ENCODE measurements at places on chromosomes 3 and 15. TPM values are rescaled to one million over a fixed set of nuclear protein-coding genes. Genes with fewer than 3 reads are reported as not detected.
A peak's percentile ranks its signal among the peaks of the same experiment; 100 is the strongest.

- H3K27me3 ChIP-seq = peaks cover 66% of the 10 kb centered on the region
- peak; percentile 81 for DNase-seq
- peaks cover 2% of the 10 kb centered on the region for H3K4me1 ChIP-seq
- peak overlapping the region; percentile 78 for H3K27ac ChIP-seq
- H3K36me3 ChIP-seq = no peaks in the 10 kb centered on the region
These were observed 7.7 kb downstream of the BHLHE40 start for GRCh38 chr3:4986782-4987537.

DNA sequence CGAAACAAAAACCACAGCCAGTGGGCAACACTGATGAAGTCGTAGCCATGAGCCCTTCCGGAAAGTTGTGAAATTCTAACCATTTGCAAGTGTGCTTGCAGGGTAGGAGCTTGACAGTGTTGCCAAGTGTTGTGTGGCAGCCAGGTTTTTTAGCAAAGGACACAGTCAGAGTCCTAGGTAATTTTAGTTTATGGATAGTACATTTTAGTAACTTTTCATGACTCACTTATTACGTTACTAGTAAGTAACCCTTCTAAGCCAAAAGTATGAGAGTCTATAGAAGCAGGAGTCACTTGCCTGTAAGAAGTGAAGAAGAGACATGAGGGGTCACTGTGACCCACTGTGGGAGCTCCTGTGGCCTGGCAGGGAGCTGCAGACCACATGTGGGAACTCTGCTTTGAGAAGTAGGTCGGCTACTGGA lies 54.8 kb upstream of the ADPGK start:
- no peak overlapping the region for H3K27ac ChIP-seq
- DNase-seq = no peak
- H3K27me3 ChIP-seq = peaks cover 3% of the 10 kb centered on the region
- H3K4me3 ChIP-seq = no peak overlapping the region
- no peaks in the 10 kb centered on the region for H3K36me3 ChIP-seq

GRCh38 chr3:188407158-188407880 lies 253.4 kb downstream of the LPP start:
- H3K4me3 ChIP-seq = no peak overlapping the region
- H3K27ac ChIP-seq = no peak overlapping the region
- H3K27me3 ChIP-seq = no peaks in the 10 kb centered on the region
- no peak for DNase-seq

DNA sequence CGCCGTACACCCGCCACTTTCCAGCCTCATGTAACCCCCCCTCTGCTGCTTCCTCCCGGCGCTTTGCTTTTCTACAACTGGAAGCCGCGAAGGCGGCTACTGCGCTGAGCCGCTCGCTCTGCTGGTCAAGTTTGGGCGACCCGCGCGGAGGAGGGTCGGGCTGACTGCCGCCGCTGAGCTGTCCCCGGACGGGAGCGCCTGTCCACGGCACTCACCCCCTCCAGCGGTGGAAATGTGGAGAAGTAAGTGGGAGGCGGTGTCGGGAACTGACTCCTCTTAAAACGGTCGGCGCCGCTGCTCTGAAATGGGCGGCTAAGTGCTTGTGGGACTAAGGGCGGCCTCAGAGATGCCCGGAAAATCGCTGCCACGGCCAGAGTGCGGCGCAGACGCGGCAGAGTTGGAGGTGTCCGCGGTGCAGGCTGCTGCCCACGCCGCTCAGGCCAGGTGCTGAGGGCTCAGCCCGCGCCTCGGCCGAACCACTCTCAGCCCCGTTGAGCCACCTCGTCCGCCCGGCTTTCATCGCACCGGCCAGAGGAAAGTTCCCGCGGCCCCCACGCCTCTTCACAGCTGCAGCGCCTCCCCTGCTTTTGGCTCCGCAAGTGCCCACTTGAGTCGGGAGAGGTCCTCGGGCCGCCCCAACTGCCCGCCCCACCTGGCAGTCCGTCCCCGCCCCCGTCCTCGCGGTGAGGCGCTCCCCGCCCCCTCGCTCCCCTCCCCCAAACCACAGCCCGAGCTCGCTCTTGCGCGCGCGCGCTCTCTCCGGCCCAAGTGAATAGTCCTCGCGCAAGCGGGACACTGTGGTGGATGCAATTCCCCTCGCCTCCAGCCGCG lies at the start of gene EPHA6:
TSS of gene EPHA6 (plus strand) at position 775 of the 831 bp plus-strand sequence.
- H3K4me3 ChIP-seq = peak within 1 kb of the TSS; percentile 86
- peaks cover 6% of the 10 kb centered on the region for H3K27me3 ChIP-seq
- DNase-seq = peak; percentile 64
- H3K27ac ChIP-seq = peak within 1 kb of the TSS; percentile 85

- peaks cover 9% of the 10 kb centered on the region for H3K27me3 ChIP-seq
- H3K4me3 ChIP-seq = no peak overlapping the region
- peaks cover 6% of the 10 kb centered on the region for H3K4me1 ChIP-seq
- no peaks in the 10 kb centered on the region for H3K36me3 ChIP-seq
- H3K27ac ChIP-seq = no peak overlapping the region
These were observed 14.3 kb downstream of the IGDCC4 start for GRCh38 chr15:65408324-65409035.

DNA sequence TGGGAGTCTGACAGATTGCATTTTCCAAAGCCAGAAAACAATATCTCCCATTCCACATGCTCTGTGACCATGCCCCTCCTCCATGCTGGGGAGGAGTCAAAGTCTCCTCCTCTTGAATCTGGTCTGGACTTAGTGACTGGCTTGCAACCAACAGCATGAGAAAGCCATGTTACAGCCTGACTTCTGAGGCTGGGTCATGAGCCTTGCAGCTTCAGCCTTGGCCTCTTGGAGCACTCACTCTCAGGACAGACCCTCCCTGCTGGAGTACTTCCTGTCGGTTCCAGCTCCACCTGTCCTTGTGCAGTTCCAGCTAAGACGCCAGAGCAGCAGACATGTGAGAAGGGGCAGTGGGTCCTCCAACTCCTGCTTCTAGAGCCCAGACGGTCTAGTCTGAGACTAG lies 49.7 kb upstream of the RBSN start:
- no peaks in the 10 kb centered on the region for H3K4me1 ChIP-seq
- peaks cover 32% of the 10 kb centered on the region for H3K27me3 ChIP-seq
- DNase-seq = no peak
- no peaks in the 10 kb centered on the region for H3K36me3 ChIP-seq

- no peaks in the 10 kb centered on the region for H3K27me3 ChIP-seq
- H3K36me3 ChIP-seq = peaks cover 1% of the 10 kb centered on the region
- no peak overlapping the region for H3K27ac ChIP-seq
- DNase-seq = no peak
- no peak overlapping the region for H3K4me3 ChIP-seq
These were observed 909.2 kb downstream of the NSUN3 start for GRCh38 chr3:94972066-94972465.

- H3K36me3 ChIP-seq = no peaks in the 10 kb centered on the region
- H3K4me3 ChIP-seq = no peak overlapping the region
- DNase-seq = no peak
- no peaks in the 10 kb centered on the region for H3K27me3 ChIP-seq
These were observed 93.7 kb downstream of the ABI3BP start for GRCh38 chr3:100899440-100900091.

- no peak overlapping the region for H3K4me3 ChIP-seq
- no peaks in the 10 kb centered on the region for H3K4me1 ChIP-seq
- H3K27ac ChIP-seq = no peak overlapping the region
- no peaks in the 10 kb centered on the region for H3K36me3 ChIP-seq
- no peak for DNase-seq
These were observed 92.8 kb downstream of the GOLIM4 start for GRCh38 chr3:168002786-168003368.

DNA sequence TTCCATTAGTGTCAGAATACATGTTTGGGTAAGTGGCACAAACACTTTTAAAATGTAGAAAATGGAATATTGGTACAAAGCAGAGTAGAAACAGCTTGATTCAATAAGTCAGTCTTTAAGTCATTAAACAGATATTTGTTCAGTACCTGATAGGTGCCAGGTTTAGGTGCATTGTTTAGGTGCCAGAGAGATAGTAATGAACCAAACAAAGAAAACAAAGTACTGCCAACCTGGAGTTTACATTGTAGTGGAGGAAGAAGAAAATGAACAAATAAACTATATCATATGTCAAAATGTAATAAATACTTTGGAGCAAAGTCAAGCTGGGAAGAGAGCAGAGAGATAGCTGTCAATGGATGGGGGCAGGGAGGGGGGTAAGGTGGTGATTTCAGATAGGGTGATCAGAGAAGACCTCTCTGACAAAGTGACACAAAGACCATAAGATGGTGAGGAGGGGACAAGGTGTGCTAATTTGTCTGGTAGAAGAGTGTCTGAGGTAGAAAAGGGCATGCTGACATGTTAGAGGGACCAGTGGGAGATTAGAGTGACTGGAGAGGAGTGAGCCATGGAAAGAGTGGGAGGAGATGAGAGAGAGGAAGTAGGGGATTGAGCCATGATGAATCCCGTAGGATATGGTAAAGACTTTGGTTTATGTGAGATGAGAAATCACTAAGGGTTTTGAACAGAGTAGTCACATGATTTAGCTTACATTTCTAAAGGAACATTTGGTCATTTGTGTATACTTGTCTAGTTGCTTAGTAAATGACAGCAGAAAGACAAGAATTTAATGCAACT lies 128.2 kb downstream of the UBE2E2 start:
- H3K27me3 ChIP-seq = no peaks in the 10 kb centered on the region
- peaks cover 12% of the 10 kb centered on the region for H3K4me1 ChIP-seq
- no peak overlapping the region for H3K4me3 ChIP-seq
- no peak overlapping the region for H3K27ac ChIP-seq
- H3K36me3 ChIP-seq = no peaks in the 10 kb centered on the region
- no peak for DNase-seq

DNA sequence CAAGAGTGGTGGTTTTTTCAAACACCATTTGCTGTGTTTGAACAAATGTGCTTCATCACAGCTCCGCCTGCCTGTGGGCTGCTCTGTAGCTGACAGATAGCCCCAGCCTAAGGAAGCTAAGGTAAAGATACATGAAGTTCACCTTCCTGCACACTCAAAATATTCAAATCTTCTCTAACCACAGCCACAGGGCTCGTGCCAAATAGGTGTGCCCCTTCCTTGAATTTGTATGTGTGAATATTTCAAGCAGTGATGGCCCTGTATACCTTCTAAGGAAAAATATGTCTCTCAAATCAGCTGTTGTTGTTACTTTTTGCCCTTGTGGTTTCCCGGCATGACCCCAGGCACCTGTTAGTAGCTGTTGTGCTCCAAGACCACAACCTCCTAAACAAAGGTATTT lies 92.8 kb downstream of the CCNL1 start:
- no peak overlapping the region for H3K27ac ChIP-seq
- no peaks in the 10 kb centered on the region for H3K4me1 ChIP-seq
- H3K4me3 ChIP-seq = no peak overlapping the region
- no peak for DNase-seq
- no peaks in the 10 kb centered on the region for H3K27me3 ChIP-seq
- no peaks in the 10 kb centered on the region for H3K36me3 ChIP-seq

- H3K36me3 ChIP-seq = peaks cover 1% of the 10 kb centered on the region
- no peak overlapping the region for H3K27ac ChIP-seq
- H3K4me3 ChIP-seq = no peak overlapping the region
- peaks cover 7% of the 10 kb centered on the region for H3K4me1 ChIP-seq
- DNase-seq = no peak
- H3K27me3 ChIP-seq = no peaks in the 10 kb centered on the region
These were observed 40.5 kb downstream of the PTPRG start for GRCh38 chr3:61601831-61602230.

GRCh38 chr15:43513550-43513949 lies 3.9 kb upstream of the MAP1A start:
- H3K4me3 ChIP-seq = no peak overlapping the region
- no peak overlapping the region for H3K27ac ChIP-seq
- H3K36me3 ChIP-seq = no peaks in the 10 kb centered on the region
- DNase-seq = no peak

- H3K27ac ChIP-seq = no peak overlapping the region
- H3K27me3 ChIP-seq = no peaks in the 10 kb centered on the region
- DNase-seq = no peak
- no peak overlapping the region for H3K4me3 ChIP-seq
These were observed 107.2 kb downstream of the PYDC2 start for GRCh38 chr3:191568206-191568605.

DNA sequence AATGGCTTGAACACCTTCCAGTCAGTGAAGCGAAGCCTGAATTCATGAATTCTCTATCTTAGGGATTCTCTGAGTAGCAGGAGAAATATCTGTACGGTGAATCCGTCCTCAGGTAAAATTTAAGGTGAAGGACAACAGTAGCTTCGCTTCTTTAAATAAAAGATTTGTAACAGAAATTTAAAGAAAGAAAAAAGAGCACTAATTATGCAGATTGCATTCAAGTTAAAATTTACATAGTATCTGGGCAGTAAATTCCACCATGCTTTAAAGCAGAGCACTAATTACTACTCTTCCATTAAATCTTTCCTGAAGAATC lies 282.6 kb downstream of the FGF12 start:
- no peaks in the 10 kb centered on the region for H3K36me3 ChIP-seq
- H3K4me3 ChIP-seq = no peak overlapping the region
- no peak overlapping the region for H3K27ac ChIP-seq
- H3K4me1 ChIP-seq = peaks cover 20% of the 10 kb centered on the region

GRCh38 chr15:75779504-75779903 lies 63.7 kb upstream of the UBE2Q2 start:
- no peak overlapping the region for H3K4me3 ChIP-seq
- DNase-seq = no peak
- no peak overlapping the region for H3K27ac ChIP-seq

DNA sequence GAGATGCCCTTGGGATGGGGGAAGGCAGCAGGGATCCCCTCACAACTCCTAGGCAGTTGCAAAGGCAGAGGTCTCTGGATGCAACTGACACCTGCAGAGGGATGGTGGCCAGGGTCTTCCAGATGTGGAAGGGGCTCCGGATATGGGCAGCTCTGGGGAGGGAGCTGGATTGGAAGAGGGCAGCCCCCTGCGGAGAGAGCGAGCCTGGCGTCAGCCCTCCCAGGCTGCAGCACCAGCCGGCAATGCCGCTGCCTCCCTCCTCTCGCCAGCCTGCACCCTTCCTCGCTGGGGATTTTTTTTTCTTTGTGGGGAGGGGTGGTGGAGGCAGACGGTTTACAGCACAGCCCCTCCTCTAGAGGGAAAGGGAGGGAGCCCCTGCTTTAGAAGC lies 1.6 kb downstream of the INSYN1 start:
- H3K27ac ChIP-seq = no peak overlapping the region
- peak overlapping the region; percentile 64 for H3K4me3 ChIP-seq
- H3K27me3 ChIP-seq = peaks cover 78% of the 10 kb centered on the region
- DNase-seq = no peak

GRCh38 chr15:89085289-89085926 lies 2.8 kb upstream of the ABHD2 start:
- H3K27me3 ChIP-seq = no peaks in the 10 kb centered on the region
- H3K36me3 ChIP-seq = no peaks in the 10 kb centered on the region
- H3K4me3 ChIP-seq = no peak overlapping the region
- H3K4me1 ChIP-seq = peaks cover under 1% of the 10 kb centered on the region

The TMEM44 gene
- total RNA-seq = 44.7 TPM

The USP50 gene
- total RNA-seq = 0.47 TPM

The AKAP13 gene
- total RNA-seq = 114 TPM

The SPINK8 gene
- total RNA-seq = not detected

The FAM3D gene
- not detected for total RNA-seq

The NTRK3 gene
- total RNA-seq = not detected

The IGSF10 gene
- 1.8 TPM for total RNA-seq

The CSPG5 gene
- 2.5 TPM for total RNA-seq

The ANKRD63 gene
- not detected for total RNA-seq

The TGM5 gene
- not detected for total RNA-seq

The STARD9 gene
- 1.8 TPM for total RNA-seq

All from progenitor cell of endocrine pancreas (in vitro differentiated cells).